ENCODE measurements at places on chromosomes 3 and 15.

DNA sequence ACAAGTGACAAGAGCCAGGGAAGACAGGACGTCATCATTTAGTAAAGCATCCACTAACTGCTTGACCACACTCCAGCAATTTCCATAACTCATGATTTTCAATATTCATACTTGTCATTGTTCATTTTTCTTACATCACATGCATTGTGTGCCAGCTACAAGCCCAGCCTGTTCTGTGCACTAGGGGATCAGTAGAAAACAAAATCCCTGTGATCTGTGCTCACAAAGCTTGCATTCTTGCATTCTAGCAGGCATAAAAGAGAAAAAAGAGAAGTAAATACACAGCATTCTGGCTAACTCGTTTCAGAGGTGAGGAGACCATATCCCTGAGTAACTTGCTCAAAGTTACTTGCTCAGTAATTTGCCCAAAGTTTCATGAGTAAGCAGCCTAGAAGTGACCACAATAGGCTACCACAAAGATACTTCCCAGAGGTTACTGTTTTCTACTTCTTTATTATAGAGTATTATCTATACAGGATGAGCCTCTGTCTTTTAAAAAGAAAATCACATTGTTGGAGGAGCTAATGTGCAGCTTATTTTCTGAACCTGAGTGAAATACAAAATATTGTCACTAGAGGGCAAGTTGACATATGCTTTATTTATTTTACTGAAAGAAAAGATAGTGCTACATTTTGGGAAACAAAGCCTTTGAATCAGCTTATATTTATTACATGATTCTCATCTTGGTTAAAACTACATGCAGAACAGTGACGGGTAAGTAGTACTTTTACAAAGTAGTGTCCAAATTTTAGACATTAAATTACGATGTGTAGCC, 701.4 kb upstream of the LMCD1 start:
- DNase-seq, result no peak

DNA sequence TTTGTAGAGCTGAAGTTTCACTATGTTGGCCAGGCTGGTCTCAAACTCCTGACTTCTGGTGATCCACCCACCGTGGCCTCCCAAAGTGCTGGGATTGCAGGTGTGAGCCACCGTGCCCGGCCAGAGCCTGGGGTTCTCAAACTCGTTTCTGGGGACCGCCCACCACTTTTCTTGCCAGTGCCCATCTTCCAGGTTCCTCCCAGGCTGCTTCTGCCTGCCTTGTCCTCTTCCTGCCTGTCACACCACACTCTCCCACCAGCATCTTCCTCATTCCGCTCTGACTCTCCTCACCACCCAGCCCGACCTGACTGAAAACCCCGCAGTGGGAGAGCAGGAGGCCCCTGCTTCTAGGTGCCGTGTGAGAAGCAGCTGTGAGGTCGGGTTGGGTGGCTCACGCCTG, 3.1 kb upstream of the DYNLT2B start:
- no peak for DNase-seq

DNA sequence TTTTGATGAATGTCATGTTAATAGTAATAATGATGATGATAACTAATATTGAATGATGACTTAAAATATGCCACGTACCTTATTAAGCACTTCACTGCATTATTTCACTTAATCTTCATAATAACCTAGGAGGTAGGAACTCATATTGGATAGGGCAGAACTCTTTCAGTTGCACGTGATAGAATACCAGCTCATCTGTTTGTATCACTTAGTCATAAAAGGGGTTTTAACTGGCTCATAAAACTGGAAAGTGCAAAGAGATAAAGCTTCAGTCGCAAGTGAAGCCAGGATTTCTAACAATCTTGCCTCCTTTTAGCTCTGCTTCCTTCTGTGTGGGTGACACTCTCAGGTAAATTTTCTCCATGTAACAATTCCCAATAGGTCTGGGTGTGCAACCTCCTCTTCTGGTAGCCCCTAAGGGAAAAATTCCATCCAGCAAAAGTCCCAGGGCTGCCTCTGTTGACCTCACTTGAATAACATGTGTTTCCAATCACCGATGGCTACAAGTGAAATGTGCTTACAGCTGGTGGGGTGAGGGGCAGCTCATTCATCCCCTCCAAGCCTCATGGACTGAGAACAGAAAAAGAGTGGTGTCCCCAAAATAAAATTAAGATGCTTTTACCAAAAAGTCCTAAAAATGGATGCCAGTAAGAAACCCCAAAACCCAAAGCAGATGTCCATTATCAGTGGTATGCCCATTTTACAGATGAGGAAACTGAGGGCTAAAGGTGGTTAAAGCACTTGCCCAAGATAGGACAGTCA, 9.3 kb downstream of the GXYLT2 start:
- DNase-seq, result no peak

- DNase-seq, result no peak
These were observed 66.7 kb downstream of the GLB1 start for GRCh38 chr3:33030246-33030645.

GRCh38 chr15:63800739-63801138, 33.0 kb downstream of the HERC1 start:
- no peak for DNase-seq

DNA sequence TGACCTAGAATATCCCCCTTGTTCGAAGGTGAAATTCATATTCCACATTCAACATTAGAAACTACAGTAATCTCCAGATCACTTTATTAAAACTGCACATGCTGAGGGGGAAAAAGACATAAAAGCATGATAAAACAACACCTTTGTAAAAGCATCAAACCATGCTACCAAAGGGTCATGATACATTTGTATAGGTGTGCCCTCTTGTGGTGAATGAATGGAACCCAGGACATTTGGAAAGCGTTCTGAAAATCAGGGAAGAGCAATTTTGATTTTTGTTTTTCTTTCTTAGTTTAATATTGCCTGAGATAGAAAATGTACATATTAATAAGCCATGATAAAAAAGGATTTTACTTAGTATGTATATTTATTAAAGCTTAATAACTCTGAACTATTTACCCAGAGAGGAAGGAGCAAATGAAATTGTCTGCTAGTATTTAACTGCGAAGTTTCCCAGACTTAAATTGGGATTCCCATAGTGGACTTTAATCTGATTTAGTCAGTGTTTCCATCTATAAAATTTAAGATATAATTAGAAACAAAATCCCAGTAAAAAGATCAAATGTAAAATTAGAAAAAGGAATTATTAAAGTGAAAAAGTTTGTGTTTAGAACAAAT, 105.8 kb upstream of the ARL6 start:
- DNase-seq, result no peak

GRCh38 chr3:194487289-194488054, 670 bp upstream of the ATP13A3 start:
- DNase-seq, result no peak

DNA sequence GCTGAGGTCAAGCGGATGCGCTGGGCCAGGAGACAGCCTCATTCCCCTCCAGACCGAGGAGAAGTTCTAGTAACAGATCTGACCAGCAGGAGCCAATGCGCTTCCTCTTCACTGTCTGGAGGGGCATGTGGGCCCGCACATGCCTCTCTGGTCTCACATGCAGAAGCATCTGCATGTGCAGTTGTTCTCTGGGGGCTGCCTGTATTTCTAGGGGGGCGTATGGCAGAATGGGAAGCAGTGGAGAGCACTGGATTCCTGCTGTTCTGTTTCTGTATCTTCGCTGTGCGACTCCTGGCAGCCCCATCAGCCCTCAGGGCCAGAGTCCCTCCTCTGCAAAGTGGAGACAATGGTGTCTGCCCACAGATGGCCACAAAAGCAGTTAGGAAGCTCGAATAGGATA, 170.4 kb upstream of the IQSEC1 start:
- no peak for DNase-seq

- no peak for DNase-seq
These were observed 625 bp downstream of the COL6A6 start for GRCh38 chr3:130517602-130518001.

DNA sequence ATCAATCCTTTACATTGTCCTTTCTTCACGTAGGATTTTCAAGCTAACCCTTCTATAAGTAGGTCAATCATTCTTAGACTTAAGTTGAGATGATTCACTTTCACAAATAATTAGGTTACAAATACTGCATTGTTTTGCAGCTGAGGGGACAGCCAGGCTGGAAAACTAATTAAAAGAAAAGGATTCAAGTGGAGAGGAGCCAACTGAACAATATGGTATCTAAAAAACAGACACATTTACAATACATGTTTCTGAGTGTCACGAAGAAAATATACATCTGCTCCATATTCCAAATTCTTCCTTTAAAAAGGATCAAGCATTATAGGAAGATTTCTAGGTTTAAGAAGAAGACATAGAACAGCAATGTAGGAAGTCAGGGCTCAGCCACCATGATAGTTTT, 70.2 kb downstream of the PEAK1 start:
- DNase-seq, result no peak

GRCh38 chr15:61025308-61025707, 203.8 kb downstream of the RORA start:
- DNase-seq, result no peak
